ENCODE measurements at places on chromosomes 11 and 22. TPM values are rescaled to one million over a fixed set of nuclear protein-coding genes. Genes with fewer than 3 reads are reported as not detected.

The CDC42EP1 gene
- 14.6 TPM for total RNA-seq

The PTPN5 gene
- 0.54 TPM for total RNA-seq

The CARD18 gene
- total RNA-seq: not detected

The PPARA gene
- 20.1 TPM for total RNA-seq

The OR51F2 gene
- not detected for total RNA-seq

The TTLL1 gene
- total RNA-seq: 6.4 TPM

The IGSF22 gene
- not detected for total RNA-seq

The PDGFD gene
- 11.6 TPM for total RNA-seq

The DEFB131B gene
- not detected for total RNA-seq

The OR52A1 gene
- total RNA-seq: not detected

The GNG3 gene
- total RNA-seq: 5.0 TPM

The PRR14L gene
- total RNA-seq: 24.4 TPM

The DEUP1 gene
- total RNA-seq: not detected

The MYO18B gene
- total RNA-seq: not detected

The MYOD1 gene
- total RNA-seq: not detected
